ENCODE measurements at places on chromosomes 2 and 18.

GRCh38 chr2:4992226-4992625 lies 700.0 kb upstream of the SOX11 start:
- DNase-seq, result no peak

GRCh38 chr2:15521641-15522181 lies 39.4 kb downstream of the NBAS start:
- no peak for DNase-seq

DNA sequence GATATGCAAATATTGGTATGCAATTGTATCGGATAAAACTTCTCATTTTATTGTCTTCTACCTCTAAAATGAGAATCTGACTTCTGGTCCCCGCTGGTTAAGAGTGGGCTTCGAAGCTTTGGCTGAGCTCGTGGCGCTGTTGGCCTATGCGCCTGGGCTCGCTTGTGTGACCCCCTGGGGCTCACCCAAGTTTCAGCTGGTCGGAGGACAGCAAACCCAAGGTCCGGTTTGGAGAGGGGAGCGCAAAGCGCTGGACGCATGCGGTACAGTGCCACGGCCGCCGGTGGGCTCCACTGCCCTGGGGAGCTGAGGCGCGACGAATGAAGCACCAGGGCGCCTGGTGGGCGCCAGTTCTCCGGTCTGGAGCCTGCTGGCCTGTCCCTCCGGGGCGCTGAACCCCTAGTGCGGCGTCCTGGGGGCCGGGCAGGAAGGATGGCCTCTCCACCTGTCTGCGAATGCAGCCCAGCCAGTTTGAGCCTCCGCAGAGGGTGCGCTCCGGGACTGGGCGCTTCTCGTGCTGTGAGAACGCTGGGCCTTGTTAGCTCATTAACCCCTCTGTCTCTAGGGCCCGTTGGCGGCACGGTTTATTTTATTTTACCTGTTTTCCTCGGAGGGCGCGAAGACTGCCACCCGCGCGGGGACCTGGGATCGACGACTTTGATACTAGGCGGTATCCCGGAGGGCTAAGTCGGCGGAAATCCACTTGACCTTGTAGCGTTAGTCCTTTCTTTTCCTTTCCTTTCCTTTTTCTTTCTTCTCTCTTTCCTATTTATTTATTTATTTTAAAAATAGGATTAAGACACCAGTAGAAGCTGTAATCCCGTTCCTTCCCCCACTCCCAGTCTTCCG lies 10.4 kb downstream of the MEIS1 start:
- no peak for DNase-seq

GRCh38 chr2:12046641-12047040 lies 300.2 kb downstream of the LPIN1 start:
- DNase-seq, result no peak

GRCh38 chr18:52572036-52573000 lies 232.3 kb downstream of the DCC start:
- no peak for DNase-seq

DNA sequence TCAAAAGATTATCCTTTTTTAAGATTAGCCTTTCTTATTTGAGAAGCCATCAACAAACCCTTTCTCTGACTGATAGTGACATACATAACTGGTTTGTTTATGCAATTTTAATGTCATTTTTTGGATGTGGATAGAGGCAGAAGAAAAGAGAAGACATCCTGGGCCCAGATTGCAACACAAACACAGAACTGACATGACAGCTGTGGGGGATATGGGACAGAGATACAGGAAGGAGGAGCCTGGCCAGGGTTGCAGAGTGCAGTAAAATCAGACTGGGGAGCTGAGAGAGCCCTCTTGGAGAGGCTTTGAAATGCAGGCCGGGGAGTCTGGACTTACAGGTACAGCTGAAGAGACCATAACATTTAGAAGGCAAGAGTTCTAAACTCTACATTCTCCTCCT lies 65.1 kb downstream of the SIGLEC15 start:
- no peak for DNase-seq

GRCh38 chr2:102059151-102059550 lies 67.4 kb downstream of the IL1R2 start:
- no peak for DNase-seq

Data from midbrain (tissue), 1 donor.